ENCODE measurements at places on chromosomes 4 and X. TPM values are rescaled to one million over a fixed set of nuclear protein-coding genes. Genes with fewer than 3 reads are reported as not detected.

Gene NUDT10
- not detected for total RNA-seq

Gene TEX13D
- not detected for total RNA-seq

Gene SCML2
- 3.5 TPM for total RNA-seq

Gene RBM46
- total RNA-seq, result 0.21 TPM

Gene FGFR3
- 2.5 TPM for total RNA-seq

Gene PABPC4L
- total RNA-seq, result 0.25 TPM

Gene HDX
- total RNA-seq, result 6.4 TPM

Gene MEPE
- not detected for total RNA-seq

Gene MAGEA8
- total RNA-seq, result not detected

Gene MAN2B2
- total RNA-seq, result 13.9 TPM

Gene PHKA1
- 8.9 TPM for total RNA-seq

Gene MCTS1
- 64.9 TPM for total RNA-seq

Gene CSN1S1
- total RNA-seq, result not detected

Gene STATH
- not detected for total RNA-seq

Gene NUP62CL
- 7.3 TPM for total RNA-seq

Gene CPLX1
- 3.5 TPM for total RNA-seq

Gene NWD2
- total RNA-seq, result not detected

Gene AMBN
- total RNA-seq, result not detected

Gene NDP
- not detected for total RNA-seq

Gene AKAP14
- not detected for total RNA-seq

Gene PRSS12
- total RNA-seq, result 10.7 TPM

Measured in MCF 10A (cell line).